Ascending aorta (tissue), 2 donors: ENCODE measurements at places on chromosomes 13 and 19. TPM values are rescaled to one million over a fixed set of nuclear protein-coding genes. Genes with fewer than 3 reads are reported as not detected.

DNA sequence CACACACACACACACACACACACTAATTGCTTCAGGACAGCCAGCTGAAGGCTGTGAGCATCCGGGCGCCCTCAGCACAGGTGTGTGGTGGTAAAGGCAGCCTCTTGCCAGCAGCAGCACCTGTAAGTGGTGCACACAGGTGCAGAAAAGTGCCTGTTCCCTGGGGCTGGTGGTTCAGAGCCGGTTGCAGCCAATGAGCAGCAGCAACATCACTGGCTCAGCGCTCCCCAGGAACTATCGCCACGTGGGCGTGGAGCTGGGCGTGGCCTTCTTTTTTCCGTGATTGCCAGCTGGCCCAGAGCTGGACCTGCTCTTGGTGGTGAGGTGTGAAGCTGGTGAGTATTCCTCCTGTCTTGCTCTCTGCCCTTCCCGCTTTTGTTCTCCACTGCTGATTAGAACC is at the start of gene NLRP5:
NLRP5 (plus strand) TSS at position 289 of the 400 bp plus-strand sequence.
- no peak for DNase-seq

DNA sequence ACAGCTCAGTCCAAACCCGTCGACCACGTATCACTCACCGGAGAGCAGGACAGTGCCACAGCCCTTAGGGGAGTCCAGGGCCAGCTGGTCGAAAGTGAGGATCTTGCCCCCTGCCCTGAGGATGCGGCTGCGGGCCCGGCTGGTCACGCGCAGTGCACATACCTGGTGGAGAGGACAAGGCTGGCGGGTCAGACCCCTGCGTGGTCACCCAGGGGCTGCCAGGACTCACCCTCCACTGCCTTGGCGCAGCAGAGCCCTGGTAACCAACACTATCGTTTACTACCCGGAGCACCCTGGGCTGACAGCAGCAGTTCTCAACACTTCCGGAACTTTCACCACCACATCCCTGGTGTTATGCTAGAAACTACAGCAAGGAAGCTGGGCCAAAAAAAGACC is 1.2 kb upstream of the FAM83E start:
- DNase-seq = no peak

- no peak for DNase-seq
Observed at GRCh38 chr19:57071444-57071843, 48.3 kb upstream of the USP29 start.

GRCh38 chr19:3039641-3040077 is 10.6 kb upstream of the TLE2 start:
- DNase-seq = no peak

- DNase-seq = no peak
Observed at GRCh38 chr13:46350003-46350402, 37.0 kb downstream of the RUBCNL start.

DNA sequence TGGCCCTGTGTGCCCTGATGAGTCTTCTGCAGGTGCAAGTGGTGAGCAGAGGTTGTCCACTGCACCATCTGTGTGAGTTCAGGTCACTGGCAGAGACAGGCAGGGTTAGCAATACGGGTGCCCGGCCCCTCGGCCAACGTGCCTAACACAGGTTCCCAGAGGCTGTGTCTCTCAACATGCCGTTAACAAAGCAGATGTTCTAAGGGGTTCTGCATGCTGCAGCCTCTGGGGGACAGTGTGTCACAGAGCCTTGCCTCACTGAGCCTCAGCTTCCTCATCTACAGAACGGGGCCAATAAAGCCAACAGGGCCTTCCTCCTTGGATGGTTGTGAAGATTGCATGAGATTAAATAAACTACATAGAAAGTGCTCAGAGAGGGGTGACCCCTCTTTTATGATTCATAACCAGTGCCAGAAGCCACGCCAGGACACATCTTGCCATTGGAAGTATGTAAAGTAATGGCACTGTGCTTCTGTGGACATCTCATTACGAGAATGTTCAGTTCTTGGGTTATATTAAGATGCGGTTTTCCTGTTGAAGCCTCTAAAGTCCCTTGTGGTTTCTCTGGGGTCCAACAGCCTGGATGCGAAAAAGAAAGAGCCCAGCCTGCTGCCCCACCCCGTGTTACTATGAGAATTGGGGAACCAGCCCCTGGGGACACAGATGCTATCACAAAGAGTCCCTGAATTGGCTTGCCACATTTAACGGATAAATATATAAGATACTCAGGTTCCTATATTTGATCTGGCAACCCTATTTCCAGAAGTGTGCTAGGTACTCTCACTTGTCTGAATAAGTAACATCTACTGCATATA is 11.2 kb upstream of the ARHGEF18 start:
- no peak for DNase-seq

DNA sequence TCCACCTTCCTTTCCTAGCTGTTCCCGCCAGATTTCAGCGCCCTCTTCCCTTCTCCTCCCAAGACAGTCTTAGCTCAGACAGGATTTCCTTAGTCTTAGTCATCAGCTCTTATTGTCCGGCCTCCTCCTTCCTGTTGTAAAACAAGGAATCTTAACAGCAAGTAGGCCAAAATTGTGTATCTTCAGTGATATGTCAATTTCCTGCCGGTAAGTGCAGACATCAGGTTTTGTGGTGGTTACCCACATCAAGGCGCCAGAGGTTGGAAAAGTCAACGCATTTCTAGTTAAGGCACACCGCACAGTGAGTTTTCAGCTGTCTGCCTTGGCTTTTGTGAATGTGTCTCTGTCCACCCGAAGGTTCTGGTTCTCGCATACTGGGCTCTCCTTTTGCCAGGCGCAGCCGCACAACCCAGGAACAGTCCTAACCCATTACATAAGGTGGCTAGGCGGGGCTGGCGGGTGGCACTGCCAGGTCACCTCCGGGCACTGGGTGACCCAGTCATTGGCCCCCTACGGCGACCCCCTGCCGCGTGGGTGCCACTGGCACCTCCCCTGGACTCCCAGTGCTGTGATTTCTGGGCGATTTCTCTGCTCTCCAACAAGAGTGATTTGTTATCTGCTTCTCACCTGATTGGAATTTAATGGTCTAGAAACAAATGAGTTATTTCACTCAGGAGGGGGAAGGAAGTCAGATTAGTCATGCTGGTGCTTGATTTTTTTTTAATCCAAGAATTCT is 12.9 kb downstream of the COL4A2 start:
- no peak for DNase-seq

DNA sequence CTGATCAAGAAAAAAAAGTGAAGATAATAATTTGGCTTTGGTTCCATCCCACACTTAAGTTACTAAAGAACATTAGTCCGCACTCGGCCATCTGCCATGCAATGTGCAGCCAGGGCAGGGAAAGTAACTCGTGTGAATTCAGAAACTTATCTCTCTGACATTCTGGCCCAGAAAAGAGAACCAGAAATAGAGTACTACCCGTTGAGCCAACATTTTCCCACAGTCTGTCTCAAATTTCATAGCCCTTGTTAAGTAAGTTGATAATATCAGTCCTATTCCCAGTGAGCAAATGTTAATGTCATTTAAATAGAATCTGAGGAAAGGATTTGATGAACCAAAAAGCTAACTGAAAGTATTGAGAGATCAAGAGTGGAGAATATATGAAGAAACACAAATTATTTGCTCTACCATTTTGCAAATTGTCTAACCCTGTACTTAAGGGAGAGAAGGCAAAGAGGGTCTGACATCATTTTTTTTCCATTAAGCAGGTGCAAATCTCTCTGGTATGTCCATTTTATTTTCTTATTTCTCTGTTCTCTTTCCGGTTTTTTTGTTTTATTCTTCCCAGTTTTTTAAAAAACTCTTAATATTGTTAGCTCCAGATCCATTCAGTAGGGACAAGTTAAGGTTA is 156.3 kb downstream of the NDFIP2 start:
- DNase-seq = no peak

Gene SPRY2
- total RNA-seq = 78.2 TPM

Gene SMIM24
- not detected for total RNA-seq

Gene ANKLE1
- not detected for total RNA-seq

Gene IQCN
- 51.2 TPM for total RNA-seq

Gene CEBPG
- total RNA-seq = 21.9 TPM

Gene LILRA1
- total RNA-seq = not detected

Gene THSD8
- total RNA-seq = not detected
